ENCODE measurements at places on chromosomes 2 and 18.

DNA sequence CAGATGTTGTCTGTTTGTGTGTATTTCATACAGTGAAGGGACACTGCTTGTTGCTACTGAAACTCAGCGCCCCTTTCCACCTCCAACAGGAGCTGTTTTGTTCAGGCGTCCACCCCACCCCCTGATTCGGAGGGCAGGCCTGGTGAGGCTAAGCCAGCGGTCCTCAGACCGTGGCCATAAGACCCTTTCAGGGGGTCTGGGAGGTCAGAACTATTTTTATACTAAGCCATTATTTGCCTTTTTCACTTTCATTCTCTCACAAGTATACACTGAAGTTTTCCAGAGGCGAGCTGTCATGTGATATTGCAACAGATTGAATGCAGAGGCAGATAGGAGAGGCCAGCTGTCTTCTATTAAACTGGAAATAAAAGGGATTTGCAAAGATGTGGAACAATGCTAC lies 39.7 kb upstream of the IGFBP5 start:
- no peak for DNase-seq

DNA sequence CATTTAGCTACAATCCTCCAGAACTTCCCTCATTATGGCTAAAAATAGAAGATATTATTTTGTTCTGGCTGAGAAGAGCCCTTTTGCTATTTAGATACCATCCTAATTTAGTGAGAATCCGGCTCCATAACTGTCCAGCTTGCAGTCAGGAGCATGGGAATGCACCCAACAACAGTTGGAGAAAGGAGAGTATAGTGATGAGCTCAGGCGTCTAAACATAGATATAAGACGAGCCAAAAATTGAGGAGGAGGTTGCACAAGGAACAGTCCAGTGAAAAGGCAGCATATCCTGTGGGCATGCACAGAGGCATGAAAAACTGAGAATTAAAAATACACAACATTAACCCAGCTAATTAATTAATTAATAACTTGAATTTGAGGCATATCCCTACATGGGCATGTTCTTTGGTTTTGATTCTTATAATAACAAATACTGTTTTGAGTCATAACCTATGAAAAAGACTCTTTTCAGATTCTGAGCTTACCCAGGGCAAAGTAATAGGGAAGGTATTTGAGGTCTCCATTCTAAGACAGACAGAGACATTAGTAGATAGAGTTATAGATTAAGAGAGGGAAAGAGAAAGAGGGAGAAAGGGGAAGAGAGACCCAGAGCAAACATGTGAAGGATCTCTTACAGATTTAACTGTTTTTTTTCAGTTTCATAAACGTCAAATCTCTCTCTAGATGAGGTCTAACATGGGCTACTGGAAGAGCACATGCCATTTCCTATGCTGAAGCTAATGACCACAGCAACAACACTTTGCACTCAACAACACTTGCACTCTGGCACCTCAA lies 311.2 kb downstream of the OSR1 start:
- DNase-seq = no peak

DNA sequence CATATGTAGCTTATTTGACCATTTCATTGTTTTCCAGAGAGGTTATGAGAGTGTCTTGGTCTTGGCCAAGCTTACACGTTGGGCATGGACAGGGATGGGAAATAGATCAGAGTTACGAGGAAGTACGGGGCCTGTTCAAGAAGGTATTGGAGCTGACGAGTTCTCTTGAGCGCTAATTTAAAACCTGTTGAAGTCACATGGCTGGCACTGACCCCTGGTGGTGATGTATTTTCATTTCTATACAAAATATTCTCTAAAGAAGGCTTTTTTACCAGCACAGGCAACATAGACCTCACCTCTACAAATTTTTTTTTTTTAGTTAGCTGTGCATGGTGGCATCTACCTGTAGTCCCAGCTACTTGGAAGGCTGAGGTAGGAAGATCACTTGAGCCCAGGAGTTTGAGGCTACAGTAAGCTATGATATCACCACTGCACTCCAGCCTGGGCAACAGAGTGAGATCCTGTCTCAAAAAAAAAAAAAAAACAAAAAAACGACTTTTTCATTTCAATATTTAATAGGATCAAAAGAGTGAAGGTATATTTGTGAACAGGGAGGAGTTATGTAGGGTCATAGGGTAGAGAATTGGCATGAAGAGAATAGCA lies 19.6 kb downstream of the UGP2 start:
- no peak for DNase-seq

GRCh38 chr2:65320042-65320725 lies 92.6 kb downstream of the ACTR2 start:
- no peak for DNase-seq

DNA sequence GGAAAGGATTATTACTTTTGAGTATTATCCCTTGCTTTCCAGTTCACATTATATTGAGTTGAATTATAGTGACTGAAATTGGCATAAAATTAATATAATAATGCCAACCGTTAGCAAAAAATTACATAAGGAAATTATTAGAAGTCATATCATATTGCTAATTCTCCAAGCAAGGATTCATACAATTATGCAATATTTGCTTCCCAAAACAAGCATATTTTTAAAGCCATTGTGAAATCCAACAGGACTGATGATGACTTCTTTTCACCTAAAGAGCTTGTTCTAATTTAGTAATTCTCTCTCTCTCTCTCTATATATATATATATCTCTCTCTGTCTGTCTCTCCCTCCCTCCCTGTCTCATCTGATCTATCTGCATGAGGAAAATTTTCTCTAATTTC lies 283.5 kb downstream of the DSEL start:
- no peak for DNase-seq

- DNase-seq = no peak
Observed at GRCh38 chr2:235711527-235711926, 217.7 kb downstream of the AGAP1 start.

DNA sequence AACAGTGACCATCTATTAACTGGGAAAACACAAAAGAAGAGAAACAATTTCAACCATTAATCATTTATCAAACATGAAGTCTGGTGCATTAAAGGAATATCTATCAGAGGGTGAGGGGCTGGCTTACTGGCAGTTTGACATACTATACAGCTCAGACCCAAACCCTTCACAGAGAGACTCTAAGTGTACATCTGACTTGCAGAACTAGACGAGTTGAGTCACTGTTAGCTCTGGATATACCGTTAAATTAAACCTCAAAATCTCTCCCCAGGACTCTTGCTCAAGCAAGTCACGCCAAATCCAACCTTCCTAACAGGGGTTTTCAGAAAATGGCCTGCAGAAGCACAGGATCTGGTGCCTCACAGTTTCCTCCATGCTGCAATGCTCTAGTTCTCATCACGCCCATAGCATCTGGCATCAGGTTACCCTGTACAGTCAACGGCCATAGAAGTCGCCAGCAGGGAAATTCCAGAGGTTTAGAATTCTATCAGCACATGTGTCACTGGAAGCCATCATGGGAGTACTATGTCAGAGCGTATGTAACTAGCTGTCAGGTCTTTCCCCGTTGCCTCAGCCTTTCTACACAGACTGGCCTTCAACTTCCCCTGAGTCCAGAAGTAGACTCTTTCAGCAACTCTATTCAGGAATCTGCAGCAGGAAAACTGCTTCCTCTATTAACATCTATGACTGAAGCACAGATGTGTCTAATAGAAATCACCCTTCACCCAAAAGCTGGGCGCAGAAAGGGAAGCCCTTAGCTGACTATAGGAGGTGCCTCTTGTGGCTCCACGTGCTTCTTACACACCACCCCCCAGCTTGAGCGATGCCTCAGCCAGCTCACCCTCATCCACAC lies 9.3 kb downstream of the TGOLN2 start:
- DNase-seq = no peak

DNA sequence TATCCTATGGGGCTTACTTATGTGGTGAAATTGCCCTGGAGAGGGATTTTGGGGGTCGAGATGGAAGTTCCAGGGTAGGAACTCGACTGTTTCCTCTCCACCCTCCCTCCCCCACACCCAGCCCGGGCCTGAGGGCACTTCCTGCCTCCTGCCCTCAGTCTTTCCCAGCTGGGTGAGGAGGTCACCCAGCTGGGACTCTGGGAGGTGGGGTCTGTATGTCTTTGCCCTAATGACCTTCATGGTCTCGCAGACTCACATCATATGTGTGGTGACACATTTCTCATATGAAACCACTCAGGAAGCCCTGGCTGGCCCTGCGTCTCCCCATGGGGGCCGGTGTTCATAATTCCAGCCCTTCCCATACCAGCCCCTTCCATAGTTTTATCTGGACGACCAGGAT lies 12.4 kb downstream of the ATOH8 start:
- no peak for DNase-seq

GRCh38 chr2:33250417-33251029 lies 225.9 kb upstream of the RASGRP3 start:
- DNase-seq = no peak

DNA sequence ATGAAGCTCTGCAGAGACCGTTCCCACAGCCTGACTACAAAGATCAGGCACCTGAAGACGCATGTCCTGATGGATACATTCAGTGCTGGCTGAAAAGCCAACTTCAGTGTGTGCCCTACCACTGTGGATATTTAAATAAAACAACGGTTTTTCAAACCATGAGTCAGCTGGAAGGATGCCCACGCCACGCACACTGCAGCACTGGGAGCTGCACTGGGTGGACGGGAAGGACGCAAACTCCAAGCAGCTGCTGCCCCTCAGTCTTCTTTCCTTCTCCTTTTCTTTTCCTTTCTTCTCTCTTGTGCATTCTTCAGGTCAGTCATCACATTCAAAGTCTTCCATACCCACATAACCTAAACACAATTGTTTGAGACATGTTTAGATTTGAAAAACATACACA lies 7.9 kb downstream of the TMEM18 start:
- no peak for DNase-seq

DNA sequence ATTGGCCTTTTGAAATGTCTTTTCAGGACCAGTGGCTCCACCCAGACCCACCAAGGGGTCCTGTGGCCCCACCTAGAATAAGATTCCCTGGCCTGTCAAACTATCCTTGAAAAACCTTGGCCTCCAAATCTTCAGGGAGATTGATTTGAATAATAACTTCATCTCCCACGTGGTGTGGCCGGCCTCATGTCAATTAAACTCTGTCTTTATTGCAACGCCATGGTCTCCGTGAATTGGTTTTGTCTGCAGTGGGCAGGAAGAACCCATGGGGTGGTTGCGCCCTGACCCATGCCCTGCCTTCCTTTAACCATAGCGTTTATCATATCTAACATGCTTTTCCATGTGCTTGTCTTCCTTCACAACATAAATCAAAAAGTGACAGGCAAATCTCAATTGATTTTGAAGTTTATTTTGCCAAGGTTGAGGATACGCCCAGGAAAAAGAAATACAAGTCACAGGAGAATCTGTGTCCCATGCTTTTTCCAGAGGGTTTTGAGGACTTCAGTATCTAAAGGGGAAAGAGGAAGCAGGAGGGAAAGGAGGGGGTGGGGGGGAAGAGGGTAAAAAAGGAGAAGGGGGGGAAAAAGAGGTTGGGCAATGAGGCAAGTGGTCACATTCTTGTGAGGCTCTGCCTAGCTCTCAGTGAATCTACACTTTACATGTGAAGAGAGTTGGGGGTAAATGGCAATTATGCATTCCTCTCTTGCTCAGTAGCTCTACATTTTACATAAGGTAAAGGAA lies 66.5 kb upstream of the CABLES1 start:
- no peak for DNase-seq

GRCh38 chr2:120250640-120251039 lies 2.0 kb upstream of the RALB start:
- no peak for DNase-seq

GRCh38 chr2:234488913-234489451 lies 7.9 kb downstream of the ARL4C start:
- DNase-seq = no peak

Measured in GM12891 (cell line).